ENCODE measurements at places on chromosomes 12 and 14.
A peak's percentile ranks its signal among the peaks of the same experiment; 100 is the strongest.

DNA sequence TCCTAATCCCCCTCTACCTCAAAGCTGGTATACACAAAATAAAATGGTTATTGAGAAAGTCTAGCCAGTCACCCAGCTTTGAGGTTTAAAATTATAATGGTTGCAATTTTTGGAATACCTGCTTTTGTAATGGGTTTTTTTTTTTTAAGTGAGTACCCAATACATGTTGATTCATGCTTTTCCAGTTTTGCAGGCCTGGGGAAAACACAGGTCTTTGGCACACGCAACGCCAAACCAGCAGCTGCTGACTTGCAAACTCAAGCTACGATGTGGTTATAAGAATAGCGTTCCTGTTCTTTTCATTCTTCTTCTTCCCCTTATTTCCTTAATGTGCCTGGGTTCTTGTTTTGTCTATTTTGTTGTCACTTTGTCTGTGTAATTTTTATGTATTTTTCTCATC is 233.0 kb downstream of the EGLN3 start:
- no peak for DNase-seq

DNA sequence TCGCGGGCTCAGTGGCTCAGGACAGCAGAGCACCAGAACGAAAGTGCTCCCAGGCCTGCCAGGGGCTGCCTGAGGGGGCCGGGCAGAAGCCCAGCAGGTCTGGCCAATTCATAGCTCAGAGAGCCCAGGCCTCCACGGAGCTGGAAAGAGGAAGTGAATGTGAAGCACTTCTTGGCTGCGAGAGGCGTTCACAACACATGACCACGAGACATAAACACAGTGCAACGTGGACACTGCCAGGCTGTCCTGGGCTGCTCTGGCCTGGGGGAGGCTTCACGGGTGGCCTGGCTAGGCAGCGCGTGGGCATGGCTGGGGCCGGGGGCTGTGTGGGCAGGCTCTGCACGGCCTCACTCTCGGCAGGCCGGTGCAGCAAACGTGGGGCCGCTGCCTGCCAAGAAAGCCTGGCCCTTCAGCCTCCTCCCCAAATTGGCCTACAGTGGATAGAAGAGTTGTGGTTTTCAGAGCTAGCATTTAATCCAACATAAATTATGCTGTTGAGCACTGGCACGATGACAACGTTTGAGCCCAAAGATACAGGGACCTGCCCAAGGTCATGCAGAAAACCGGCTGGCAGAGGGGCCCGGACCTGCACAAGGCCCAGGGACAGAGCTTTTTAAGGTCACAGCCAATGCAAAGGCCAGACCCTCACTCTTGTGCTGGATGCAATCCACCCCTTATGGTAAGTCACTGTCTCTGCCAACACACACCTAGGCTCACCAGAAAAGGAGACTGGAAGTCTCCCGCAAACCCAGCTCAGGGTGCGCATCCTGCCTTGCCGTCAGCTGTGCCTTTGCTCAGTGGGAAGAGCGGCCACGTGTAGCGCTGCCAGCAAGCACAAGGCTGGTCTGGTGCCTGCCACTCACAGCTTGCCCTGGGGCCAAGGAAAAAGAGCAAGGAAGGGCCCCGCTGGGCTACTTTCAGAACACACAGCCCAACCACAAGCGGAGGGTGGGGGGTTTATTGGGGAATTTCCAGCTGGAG is 8.6 kb downstream of the SLC25A29 start:
- no peak for DNase-seq

GRCh38 chr12:97530245-97530644 is 67.6 kb downstream of the RMST start:
- no peak for DNase-seq

- DNase-seq = no peak
Observed at GRCh38 chr12:15767301-15767700, 21.9 kb downstream of the EPS8 start.

- peak; percentile 40 for DNase-seq
Observed at GRCh38 chr12:104957719-104958000, 430 bp downstream of the SLC41A2 start.

- DNase-seq = no peak
Observed at GRCh38 chr12:124099661-124100060, 126.6 kb downstream of the ZNF664 start.

- no peak for DNase-seq
Observed at GRCh38 chr12:12499909-12500604, 62.6 kb downstream of the DUSP16 start.

DNA sequence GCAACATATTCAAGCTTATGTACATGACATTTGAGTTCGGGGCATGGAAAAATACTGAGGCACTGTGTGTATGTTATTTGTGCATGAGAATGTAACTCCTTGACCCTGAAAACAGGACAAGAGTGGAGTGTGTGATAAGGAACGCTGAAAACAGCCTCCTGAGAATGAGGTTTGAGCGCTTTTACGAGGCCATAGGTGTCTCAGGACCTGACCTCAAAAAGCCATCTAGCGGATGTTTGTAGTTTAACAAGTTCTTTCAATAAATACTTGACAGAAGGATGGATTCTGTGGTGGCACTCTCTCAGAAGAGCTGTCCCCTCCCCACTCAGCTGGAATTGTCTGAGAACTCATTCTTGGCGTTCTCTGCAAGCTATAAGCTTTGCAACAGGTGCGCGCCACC is 350.5 kb upstream of the TMTC1 start:
- no peak for DNase-seq

DNA sequence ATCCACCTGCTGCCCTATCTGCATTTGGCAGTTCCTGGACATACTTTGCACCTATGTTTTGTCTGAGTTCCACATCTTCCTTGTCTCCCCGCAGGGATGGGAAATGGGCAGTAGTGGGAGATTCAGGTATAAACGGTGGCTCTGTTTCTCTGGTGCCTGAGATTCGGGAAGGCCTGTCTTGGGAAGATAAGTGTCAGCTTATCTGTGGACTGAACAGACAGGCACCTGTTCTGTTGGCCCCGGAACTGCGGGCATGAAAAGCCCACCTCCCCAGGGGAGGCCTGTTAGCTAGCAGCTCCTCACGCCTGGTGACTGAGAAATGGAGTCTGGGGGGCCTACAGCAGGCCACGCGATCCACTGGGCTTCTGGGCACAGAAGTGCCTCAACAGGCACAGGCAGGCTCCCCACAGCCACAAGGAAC is 5.8 kb downstream of the PHB2 start:
- DNase-seq = no peak

- DNase-seq = no peak
Observed at GRCh38 chr12:3463921-3464320, 27.1 kb upstream of the PRMT8 start.

DNA sequence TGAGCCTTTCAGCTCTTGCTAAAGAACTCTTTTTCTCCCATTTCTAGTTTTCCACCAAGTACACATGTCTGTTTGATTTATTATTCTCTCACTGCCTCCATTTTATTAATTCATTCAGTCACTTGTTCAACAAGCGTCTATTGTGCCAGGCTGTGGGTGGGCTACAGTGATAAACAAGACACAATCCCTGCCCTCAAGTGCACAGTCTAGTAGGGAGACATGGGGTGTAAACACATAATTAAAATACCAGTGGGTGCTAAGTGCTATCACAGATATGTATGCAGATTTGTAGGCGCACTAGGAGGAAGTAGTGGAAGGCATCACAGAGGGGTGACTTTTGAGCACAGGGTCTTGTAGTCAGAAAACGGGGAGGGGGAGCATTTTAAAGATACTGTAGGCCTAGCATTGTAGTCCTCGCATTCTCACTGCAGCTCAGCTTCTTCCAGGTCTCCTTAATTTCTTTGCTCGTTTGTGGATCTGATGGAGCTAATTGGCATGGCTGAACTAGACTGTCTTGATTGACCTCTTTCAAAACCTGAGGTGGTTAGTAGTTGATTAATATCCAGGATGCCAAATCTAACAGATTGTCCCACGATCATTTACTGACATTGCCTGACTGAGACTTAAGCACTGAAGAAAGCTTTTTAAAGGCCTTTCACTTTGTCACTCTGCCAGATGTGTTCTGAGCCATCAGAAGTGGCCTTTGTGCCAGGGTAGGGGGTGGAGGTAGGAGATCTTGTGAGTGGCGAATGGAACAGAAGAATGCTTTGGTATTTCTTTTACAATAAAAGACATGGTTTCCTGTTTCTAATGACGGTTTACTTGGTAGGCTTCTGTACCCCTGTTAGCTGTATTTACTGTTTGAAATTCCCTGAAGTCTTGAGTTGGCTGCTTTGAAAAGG is 116.9 kb downstream of the DIP2B start:
- DNase-seq = no peak

GRCh38 chr12:80044694-80045046 is 54.7 kb upstream of the OTOGL start:
- DNase-seq = no peak

GRCh38 chr12:53997204-53998109 is 2.5 kb upstream of the HOXC9 start:
- no peak for DNase-seq

DNA sequence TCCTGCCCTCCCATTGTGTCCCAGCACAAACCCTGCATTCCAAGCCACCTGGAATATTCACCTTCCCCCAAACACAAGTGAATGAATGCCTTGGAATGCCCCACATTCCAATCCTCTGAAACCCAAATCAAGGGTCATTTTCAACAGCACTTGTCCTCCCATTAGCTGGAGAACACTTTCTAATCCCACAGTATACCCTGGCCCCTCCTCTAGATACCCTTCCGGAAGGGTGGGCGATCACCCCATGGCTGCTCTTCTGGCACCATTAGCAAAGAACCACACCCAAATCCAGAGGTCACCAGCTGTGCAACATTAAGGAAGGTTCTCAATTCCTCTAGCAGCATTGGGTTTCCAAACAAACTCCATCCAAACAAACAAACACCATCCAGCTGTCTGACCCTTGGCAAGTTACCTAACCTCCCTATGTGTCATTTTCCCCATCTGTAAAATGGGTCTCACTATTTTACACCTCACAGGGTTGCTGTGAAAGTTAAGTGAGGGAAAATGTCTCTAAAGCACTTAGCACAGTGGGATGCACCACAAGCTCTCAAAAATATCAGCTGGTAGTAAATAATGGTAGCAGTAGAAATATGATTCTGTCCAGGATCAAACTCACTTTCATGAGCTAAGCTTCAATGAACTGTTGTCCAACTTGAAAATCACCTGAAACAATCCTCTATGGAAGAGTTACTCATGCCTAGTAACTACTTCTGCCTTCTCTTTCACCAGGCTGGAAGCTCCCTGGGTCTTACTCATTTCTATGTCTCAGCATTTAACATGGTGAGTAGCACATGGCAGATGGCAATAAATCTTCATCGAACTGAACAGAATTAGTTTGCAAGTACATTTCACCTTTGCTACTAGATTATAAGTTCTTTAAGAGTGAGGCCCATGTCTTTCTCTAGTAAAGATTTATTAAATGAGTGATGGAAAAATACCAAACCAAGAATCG is 5.3 kb downstream of the NUAK1 start:
- DNase-seq = no peak

GRCh38 chr12:27331291-27331926 is 1.2 kb upstream of the BMAL2 start:
- DNase-seq = no peak

DNA sequence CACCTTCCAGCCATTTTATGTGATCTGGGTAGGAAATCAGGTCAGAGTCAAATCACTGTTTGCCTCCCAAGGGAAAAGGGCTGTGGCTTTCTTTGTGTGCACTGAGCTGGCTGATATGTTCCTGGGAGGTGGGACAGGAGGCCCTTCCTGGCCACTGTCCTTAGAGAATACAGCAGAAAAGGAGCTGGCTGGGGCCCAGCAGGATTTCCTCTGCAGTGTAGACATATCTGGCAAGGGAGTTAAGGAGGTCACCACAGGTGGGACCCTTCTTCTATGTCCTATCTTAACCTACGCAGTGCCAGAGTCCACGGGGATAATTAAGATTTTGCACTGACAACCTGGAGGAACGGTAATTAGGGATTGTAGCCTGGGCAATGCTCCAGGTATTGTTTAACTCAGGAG is 145.3 kb downstream of the NTF3 start:
- no peak for DNase-seq

DNA sequence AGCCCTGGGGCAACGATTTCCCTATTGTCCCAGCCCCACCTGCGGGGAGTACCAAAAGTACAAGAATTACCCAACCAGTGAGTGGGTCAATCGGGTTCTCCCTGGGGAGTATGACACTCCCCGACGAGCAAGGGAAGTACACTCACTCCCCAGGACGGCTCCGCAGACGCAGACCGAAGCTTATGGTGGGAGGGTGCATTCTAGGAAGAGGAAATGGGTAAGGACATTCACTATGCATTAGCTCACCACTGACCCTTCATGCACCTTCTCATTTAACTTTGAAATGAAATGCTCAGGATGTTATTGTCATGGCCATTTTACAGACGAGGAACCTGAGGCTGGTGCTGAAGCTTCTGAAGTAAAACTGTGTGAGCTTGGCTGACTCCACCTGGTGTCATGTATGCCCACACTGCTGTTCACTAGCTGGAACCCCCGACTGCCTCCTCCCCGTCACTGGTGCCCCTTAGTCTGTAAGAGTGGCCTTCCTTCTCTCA is 45.8 kb upstream of the TMED10 start:
- no peak for DNase-seq
